ENCODE measurements at places on chromosomes 3 and 15. TPM values are rescaled to one million over a fixed set of nuclear protein-coding genes. Genes with fewer than 3 reads are reported as not detected.

DNA sequence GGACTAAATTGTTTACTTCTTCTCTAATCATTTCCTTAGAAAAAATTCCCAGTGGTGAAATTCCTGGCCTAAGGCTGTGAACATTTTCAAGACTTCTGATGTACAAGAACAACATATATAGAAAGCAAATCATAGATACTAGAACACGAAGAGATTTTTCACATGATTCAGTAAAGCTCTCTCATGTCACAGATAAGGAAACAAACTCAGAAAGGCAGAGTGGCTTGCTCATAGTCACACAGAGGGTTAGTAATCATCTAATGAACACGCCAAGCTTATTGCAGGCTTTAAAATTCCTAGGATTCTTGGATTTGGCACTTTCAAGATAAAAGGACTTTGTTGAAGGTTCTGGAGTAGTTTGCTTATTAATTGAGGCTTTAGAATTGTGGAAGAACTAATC is 26.2 kb downstream of the CRTAP start:
- DNase-seq, result no peak

DNA sequence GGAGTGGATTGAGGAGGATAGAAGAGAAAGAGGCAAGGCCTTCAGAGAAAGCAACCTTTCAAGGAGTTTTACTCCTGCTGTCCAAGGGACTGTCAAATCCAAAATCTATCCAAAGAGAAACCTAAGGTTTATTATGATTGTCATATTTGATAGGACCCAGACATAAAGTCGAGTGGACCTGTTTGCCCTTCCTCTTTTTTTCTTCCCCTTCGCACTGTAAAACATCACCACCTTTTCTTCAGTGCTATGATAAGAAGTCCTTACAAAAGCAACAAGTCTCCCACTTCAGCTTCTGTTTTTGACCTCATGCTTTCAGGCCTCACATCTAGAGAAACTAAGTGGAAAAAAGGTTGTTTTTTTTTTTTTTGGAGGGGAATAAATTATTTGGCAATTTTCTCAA is 73.0 kb downstream of the TRPC1 start:
- no peak for DNase-seq

DNA sequence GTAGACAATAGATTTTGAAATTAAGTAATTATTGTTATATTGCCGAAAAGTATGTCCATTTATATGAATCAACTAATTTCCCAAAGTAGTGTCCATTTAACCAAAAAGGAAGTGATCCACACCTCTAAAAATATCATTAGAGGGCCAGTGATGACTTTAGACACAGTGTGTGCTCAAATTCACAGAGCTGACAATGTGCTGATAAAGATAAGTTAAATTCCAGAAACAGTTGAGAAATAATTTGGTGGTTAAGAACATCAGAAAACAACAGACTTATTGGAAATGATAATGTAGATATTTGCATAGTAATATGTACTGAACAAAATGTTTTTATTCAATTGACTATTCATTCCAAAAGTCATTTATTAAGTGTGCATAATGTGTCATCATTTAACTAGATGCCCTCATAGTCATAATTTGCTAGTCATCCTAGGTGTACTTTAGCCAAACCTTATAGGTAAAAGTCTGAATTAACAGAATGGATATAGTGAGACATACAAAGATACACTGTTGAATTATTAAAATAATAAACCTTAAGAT is 230.2 kb upstream of the ADAMTS9 start:
- no peak for DNase-seq

EOMES gene
- total RNA-seq, result 0.08 TPM

DNA sequence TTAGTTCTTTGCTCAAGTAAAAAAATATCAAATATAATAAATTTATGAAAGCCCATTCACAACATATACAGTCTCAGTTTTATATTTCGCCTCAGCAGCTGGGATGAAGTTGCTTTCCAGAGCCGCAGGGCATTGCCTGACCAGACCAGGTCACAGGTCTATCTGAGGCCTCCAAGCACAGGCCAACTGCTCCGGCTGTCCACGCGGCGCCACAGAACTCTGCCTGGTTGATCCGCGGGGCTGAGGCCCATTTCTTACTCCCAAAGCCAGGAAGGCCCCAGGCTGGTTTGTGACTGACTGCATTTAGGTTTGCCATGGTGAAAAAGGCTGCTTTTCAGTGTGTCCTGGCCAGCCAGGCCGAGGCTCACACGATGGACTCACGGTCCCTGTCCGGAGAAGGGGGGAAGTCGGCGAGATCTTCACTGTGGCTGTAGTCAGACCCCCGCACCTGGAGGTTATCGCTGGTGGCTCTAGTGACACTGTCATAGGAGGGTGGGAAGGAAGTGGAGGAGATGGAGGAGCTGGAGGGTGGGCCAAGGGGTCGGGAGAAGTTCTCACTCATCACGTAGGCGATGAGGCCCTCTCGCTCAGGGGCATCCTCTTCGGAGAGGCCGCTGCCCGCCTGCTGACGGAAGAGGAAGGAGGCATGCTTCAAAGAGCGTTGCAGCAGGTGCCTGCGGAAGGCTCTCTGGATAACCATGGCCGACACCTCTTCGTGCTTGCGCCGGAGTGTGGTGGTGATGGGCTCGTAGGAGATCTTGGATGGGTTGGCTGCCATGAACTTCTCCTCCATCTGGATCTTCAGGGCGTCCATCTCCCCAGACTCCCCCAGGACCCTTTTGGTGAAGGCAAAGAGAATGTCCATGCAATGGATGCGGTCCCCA is 54.1 kb downstream of the EXOG start:
- DNase-seq, result peak; percentile 58

GRCh38 chr3:157746391-157746790 is 243.2 kb upstream of the VEPH1 start:
- no peak for DNase-seq

DNA sequence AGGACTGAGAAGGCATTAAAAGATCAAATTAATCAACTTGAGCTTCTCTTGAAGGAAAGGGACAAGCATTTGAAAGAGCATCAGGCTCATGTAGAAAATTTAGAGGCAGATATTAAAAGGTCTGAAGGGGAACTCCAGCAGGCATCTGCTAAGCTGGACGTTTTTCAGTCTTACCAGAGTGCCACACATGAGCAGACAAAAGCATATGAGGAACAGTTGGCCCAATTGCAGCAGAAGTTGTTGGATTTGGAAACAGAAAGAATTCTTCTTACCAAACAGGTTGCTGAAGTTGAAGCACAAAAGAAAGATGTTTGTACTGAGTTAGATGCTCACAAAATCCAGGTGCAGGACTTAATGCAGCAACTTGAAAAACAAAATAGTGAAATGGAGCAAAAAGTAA is 149.7 kb upstream of the LRRFIP2 start:
- no peak for DNase-seq

CRYBG3 gene
- 23.1 TPM for total RNA-seq

- peak; percentile 86 for DNase-seq
Observed at GRCh38 chr15:83108266-83109219, 1.1 kb downstream of the TM6SF1 start.

DNA sequence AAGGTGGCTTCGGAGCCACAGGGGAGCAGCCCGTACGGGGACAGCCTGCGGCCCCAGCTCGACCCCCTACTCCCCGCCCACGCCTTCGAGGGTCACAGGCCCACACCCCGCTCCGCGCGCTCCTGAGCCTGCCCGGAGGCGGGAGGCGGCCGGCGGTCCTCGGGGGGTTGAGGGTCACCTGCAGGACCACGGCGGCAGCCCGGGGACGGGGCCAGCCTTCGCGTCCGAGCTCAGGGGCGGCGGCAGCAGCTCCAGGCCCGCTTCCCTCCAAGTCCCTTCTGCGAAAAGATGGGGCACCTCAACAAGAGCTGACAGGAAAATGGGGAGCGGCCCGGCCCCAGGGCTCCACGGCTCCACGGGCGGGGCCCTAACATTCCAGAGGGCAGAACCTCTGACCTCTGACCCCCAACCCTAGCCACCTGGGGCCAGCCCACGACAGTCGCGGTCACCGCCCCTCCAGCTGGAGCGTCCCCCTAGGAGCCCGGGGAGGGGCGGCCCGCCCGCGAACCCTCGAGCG is 428 bp downstream of the LYSMD4 start:
- DNase-seq, result no peak

- DNase-seq, result no peak
Observed at GRCh38 chr3:145971186-145971585, 189.8 kb downstream of the PLOD2 start.

- DNase-seq, result no peak
Observed at GRCh38 chr15:27486683-27487647, 516.0 kb downstream of the GABRG3 start.

GRCh38 chr15:33021806-33022389 is 172.6 kb downstream of the FMN1 start:
- no peak for DNase-seq

GRCh38 chr15:90083954-90084607 is 18.2 kb downstream of the IDH2 start:
- DNase-seq, result no peak

DNAH1 gene
- total RNA-seq, result 2.2 TPM
